ENCODE measurements at places on chromosomes 6 and 20.

- no peak for DNase-seq
These were observed 30.9 kb downstream of the TMEM200A start for GRCh38 chr6:130396722-130397121.

DNA sequence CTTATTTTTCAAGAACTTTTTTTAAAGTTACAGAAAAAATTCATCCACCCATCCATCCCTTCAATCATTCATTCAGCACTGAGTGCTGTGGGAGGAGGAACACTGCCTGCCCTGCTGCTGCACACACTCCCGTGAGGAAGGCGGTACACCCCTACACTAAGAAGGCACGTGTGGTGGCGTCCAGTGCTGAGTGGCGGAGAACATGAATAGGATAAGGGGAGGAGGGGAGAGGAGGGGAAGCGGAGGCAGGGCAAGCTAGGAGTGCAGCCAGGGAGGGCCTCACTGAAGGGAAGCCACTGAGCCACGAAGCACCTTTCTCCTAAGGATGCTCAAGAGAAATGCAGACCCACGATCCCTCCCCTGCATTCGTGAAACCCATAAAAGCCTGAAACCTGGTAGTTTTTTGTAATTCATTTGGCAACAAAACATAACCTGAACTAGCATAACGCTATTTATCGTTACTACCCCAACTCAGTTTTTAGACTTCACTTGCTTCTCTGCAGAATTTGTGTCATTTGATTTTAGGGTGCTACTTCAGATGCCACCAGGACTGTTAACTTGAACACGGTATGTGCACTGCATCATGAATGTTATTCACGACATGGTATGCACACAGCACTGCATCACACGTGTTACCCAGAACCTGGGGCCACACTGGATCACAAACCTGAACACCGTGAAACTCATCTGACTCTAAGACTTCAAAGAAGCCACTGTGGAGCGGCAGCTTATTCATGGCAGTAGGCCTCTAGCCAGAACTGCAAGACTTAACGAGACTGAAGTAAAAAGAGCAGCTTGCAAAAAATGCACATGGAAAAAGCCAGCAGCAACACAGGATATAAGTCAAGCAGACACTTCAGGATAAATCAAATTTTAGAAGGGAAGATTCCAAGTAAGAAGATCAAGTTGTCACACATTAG lies 3.5 kb downstream of the RNASET2 start:
- no peak for DNase-seq

DNA sequence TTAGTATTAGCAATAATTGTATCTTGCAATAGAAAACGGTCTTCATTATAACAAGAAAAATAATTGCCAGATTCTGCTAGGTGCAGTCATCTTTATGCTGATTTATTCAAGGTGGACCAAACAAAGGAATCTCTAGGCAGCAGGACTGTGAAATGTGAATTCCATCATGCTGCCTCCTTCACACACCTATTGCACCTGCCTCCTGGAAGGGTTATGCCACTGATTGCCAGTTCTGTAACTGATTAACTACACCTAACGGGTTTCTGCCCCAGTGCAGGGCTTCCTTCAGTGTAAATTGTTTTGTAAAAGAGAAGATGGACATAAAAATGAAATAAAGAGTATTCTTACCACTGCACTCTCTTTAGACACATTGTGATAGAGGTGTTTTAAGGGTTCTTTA lies 96.1 kb downstream of the FOXO3 start:
- no peak for DNase-seq

GRCh38 chr6:127458222-127458621 lies 967 bp downstream of the KIAA0408 start:
- no peak for DNase-seq

DNA sequence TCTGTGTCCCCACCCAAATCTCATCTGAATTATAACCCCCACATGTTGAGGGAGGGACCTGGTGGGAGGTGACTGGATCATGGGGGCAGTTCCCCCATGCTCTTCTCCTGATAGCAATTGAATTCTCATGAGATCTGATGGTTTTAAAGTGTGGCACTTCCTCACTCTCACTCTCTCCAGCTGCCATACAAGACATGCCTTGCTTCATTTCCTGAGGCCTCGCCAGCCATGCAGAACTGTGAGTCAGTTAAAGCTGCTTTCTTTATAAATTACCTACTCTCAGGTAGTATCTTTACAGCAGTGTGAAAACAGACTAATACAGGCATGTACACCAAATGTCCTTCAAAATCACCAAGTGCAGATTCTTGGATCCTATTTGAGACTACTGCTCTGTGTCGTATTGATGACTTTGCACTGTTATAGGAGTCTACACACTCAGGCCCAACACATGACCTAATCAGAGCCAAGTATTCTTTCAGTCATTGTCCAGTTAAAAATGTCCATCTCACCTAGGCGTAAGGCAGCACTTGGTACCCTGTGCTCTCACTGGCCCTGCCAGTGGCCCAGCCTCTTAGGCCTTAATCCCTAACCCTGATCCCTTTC lies 52.8 kb upstream of the UST start:
- DNase-seq = no peak

DNA sequence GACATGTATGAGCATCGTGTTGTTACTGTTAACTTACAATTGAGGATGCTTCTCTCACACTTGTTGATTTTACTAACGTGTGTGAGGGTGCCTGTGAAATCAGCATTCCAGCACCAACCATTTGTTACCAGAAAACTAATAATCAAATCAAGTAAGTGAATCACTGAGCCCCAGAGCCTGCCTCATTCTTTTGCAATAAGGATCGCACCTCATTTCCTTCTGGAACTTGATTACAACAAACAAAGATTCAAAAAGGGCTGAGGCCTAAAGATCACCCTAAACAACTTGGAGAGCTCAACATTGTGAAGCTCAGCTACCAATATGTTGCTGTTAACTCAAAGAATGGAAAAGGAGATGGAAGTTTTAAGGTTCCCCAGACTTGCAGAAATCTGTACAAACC lies 274.7 kb downstream of the TFAP2A start:
- no peak for DNase-seq

DNA sequence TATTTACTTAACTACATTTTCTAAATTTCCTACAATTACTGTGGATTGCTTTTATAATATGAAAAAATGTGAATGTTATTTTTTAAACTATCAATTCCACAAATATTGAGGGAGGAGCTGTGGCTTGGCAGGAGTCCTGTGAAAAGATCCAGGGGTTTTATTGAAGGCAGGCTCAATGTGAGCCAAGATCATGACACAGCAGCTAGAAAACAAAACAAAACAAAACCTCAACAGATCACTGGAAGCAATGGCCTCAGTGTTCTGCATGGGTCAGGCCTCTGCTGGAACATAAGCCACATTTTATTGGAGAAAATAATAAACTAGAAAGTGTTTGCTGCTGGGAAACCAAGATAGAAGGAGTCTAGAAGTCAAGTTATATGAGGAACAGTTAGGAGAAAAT lies 19.4 kb upstream of the RCAN2 start:
- DNase-seq = no peak

- no peak for DNase-seq
These were observed 231.3 kb downstream of the TFAP2C start for GRCh38 chr20:56860413-56860812.

DNA sequence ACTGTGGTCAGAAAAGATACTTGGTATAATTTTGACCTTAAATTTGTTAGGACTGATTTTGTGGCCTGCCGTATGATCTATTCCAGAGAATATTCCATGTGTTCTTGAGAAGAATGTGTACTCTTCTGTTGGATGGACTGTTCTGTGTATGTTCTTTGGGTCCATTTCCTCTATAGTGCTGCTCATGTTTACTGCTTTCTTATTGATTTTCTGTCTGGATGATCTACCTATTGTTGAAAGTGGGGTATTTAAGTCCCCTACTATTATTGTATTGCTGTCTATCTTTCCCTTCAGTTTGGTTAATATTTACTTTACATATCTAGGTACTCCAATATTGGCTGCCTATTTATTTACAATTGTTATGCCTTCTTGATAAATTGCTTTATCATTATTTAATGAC lies 298.4 kb downstream of the BCKDHB start:
- DNase-seq = no peak

DNA sequence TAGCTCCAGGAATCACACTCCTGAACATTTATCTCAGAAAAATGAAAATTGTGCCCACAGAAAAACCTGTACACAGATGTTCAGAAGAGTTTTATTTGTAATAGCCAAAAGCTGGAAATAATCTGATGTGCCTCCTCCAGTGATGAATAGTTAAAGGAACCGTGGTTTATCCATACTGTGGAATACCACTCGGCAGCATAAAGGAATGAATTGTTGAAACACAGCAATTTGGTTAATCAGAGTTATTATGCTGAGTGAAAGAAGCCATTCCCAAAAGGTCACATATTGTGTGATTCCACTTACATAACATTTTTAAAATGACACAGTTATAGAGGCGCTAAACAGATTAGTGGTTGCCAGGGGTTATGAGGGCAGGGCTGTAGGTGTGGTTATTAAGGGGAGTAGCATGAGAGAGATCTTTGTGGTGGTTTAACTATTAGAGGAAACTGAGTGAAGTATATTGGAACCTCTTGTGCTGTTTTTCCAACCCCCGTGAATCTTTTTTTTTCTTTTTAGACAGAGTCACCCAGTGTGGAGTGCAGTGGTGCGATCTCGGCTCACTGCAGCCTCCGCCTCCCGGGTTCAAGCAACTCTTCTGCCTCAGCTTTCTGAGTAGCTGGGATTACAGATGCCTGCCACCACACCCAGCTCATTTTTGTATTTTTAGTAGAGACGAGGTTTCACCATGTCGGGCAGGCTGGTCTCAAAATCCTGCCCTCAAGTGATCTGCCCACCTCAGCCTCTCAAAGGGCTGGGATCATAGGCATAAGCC lies 26.2 kb downstream of the PSMF1 start:
- DNase-seq = no peak

GRCh38 chr6:151885234-151885633 lies 77.8 kb downstream of the ESR1 start:
- no peak for DNase-seq

GRCh38 chr6:119002069-119002468 lies 67.1 kb upstream of the MCM9 start:
- DNase-seq = no peak

DNA sequence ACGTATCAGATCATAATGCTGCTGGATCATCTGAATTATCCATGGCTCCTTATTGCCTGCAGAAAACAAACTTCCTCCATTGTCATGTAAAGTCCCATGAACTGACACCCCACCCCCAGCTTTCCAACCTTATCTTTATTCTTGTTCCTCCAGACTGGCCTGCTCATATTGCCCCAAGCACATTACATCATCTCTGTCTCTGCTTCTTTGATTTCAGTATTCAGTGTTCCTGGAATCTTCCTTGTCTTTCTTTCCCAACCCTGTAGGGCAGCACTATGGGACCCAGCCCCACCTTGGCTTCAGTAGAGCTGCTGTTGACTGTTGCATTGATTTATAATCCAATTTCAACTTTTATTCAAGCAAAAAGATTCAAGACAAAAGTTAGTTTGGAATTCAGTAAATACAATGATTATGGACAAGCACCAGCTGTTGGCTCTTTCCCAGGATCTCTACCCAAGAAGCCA lies 187.5 kb upstream of the ECI2 start:
- DNase-seq = no peak

DNA sequence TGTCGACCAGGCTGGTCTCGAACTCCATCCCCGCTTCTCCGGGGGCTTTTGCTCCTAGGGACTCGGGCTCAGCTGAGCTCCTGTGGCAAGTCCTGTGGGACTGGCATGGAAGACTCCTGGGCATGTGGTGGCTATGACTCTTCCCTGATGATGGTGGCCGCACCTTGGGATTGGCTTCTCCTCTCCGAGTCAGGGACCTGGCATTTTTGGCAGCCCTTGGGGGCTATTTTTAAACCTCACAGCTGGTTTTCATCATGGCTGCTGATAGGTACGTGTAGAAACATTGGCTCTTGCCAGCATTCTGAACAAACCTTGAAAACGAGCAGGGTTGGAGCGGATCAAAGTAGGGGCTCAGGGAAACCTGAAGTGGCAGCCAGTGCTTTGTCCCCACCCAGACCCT lies 54.1 kb downstream of the RBM38 start:
- DNase-seq = no peak

GRCh38 chr6:88359530-88360202 lies 193.5 kb upstream of the CNR1 start:
- no peak for DNase-seq

DNA sequence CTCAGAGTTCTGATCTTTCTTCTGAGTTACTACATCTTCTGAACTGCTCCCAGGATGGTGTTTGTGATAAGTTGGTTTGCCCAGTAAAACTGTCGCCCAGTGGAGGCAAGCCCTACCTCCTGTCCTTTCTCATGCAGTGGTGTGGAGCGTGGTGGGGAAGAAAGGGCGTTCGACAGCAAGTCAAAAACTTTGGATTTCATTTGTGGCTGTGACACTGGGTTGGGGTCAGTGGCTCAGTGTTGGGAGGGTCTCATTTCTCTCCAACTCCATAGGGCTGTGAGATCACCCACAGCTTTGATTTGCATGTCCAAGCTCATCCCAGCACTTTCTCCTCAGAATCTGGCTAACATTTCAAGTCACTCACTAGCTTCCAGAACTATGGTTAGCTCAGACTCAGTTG lies 17.5 kb upstream of the SLC22A2 start:
- DNase-seq = no peak

DNA sequence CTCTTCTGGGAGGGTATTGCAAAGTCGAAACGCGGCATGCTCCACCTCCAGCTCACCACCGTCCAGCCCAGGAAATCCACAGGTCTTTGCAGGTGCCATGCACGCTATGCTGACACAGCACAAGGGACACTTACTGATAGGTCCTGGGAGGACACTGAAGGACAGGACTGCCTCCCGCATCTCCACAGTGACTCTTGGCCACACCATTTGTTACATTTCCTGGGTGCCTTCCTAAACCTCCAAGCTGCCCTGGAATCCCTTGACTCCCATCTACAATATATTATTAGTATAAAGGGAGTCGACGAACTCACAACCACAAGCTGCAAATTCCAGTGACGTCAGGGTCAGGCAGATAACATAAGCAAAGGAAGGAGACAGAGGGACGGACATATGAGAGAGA lies 106.9 kb downstream of the JPH2 start:
- DNase-seq = no peak

DNA sequence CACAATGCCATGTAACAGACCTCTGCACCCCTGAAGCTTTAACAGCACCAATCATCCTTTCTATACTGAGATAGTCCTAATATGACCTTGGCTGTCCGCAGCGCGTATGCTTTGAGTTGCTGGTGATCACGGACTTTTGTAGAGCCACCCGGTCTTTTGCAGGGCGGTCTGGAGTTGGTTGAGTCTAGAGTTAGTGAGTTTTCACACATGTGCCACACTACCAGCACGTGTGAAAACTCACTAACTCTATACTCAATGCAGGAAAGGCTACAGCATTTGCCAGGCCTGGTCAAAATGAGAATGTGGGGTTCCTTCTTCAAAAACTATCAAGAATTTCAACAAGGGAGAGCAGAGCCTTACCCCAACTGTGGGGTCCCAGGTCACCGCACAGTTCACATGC lies 14.6 kb downstream of the AGPAT4 start:
- DNase-seq = no peak

GRCh38 chr6:21091411-21091810 lies 502.1 kb upstream of the SOX4 start:
- DNase-seq = no peak

GRCh38 chr6:166167258-166167731 lies 356 bp downstream of the TBXT start:
- no peak for DNase-seq
